ENCODE measurements at places on chromosomes 7 and 10.

GRCh38 chr10:53580465-53580864 is 807.9 kb upstream of the MBL2 start:
- DNase-seq = no peak

DNA sequence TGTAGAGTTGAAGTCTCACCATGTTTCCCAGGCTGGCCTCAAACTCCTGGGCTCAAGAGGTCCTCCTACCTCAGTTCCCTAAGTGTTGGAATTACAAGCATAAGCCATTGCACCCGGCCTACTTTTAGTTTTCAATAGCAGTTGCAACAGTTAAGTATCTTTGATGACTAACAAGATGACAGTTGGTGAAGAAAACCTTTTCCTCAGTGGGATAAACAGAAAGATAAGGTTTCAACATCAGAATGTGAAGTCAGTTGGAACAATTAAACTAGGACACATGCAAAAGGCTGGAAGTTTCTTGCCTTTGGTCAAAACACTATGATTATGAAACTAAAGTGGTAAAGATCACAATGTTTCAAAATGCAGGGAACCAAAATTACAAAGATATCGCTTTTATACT is 169.2 kb downstream of the ZNF438 start:
- no peak for DNase-seq

DNA sequence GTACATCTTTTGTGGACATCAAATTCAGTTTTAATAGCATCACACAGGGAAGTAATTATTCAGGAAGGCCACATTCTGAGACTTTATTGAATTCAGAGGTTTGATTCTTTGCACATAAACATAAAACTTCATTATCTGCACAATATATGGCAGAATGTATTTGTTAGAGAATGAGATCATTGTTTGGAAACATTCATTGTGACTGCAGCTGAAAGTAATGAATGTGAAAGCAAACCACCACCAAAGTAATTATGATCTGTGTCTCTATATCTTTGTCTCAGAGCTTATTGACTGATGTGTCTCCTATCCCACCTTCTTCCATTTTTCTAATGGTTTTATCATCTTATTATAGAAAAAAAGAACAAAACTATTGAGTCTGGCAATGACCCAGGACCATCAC is 340.9 kb upstream of the PCDH15 start:
- no peak for DNase-seq

DNA sequence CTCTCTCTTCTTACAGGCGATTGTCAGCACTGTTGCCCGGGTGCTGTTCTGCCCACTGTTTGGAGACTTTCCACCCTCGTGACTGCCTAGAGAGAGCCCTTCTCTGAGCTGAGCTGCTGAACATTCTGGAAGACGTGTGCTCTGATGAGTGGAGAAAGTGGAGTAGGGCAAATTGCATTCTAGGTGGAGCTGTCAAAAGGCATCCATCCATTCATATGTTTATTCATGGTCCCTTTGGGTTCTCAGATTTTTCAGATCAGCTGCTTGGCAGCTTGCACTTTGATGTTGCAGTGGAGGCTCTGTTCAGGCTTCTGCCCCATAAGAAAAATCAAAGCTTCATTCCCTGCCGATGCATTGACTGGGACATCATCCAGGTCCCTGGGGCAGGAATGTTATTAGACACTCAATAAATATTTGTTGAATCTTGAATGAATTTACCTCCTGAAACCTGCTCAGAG is 120.7 kb upstream of the EEPD1 start:
- no peak for DNase-seq

DNA sequence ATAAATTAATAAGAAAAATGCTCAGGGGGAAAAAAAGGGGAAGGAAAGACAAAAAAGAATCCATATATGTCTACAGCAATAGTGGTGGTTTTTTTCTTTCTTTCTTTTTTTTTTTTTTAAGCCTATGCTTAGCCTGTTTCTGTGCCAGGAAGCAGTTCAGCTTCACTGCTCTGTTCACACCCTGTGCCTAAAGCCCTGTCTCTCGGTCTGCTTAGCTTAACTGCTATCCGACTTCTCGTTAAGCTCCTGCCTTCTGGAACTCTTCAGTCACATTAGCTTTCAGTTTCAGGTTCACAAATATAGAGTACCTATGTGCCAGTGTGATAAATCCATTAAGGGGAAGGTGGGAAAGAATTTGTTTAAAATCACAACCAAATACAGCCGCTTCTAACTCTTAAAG is 26.5 kb upstream of the NRG3 start:
- no peak for DNase-seq

- no peak for DNase-seq
Measured at GRCh38 chr10:7365027-7365745, 45.6 kb downstream of the SFMBT2 start.

DNA sequence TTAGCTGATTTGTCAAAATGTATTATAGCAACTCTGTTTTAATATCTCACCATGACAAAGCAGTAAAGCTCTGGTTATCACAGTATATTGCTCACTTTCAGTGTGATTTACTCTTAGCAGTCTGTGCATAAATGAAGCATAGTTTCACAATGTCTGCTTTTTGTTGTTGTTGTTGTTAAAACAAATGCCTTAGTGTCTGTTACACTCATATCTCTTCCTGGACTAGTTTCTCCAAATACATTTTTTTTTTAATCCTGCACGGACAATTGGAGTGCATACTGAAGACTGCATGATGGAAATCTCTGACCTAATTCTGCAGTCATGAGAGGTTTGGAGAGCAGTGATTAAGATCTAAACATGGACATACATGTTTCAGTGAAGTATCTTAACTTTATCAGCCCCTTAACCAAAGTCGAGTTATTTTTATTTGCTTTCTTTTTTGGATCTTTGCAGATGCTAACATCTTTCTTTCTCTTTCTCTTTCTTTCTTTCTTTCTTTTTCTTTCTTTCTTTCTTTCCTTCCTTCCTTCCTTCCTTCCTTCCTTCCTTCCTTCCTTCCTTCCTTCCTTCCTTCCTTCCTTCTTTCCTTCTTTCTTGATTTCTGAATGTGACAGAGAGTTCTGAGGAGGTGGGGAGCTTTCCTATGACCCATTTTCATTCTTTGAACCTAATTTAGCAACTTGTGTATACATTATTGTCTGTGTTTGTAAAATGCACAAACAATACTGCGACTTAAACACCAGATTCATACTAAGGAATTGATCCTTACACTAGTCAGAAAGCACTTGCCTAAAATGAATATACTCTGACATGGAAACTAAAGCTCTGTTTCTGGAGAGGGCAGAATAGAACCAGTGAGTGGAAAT is 161.5 kb upstream of the AGR3 start:
- DNase-seq = no peak

- no peak for DNase-seq
Measured at GRCh38 chr7:1661461-1661860, 8.6 kb upstream of the ELFN1 start.
